Stimulated activated effector memory CD8-positive, alpha-beta T cell treated with anti-CD3 and anti-CD28 coated beads, Interleukin-12 subunit alpha, Interleukin-12 subunit beta, amount 100 ng/mL, for 72 hours (primary cell): ENCODE measurements at places on chromosomes 7 and 10.
A peak's percentile ranks its signal among the peaks of the same experiment; 100 is the strongest.

DNA sequence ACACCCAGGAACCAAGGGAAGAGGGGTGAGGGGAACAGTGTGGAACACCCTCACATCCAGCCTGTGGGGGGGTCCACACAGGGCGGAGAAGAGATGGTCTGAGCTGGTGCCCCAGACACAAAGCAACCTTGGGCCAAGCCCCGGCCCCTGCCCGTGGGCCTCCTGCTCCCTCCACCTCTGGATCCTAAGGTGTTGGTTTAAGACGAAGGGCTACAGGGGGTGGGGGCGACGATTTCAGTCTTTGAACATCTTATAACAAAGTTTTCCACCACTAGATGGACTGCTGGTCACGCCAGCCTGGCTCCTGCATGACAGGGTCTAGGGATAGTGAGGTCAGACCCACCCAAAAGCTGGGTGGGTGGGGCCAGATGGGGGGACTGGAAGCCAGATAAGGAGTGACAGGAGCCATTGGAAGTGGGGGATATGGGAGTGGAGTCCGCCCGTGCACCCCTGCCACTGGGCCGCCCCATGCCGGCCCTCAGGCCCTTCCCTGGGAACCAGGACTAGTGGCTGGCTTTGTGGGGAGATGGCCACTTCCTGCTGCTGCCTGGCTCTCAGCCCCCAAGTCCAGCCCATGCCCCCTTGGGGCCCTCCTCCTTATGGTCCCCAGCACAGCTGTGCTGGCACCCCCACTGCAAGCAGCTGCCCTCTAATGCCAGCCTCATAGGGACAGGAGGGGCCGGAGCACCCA lies 98.4 kb downstream of the RGS10 start:
- no peak for DNase-seq

GRCh38 chr10:7306147-7306546 lies 104.7 kb downstream of the SFMBT2 start:
- no peak for DNase-seq

DNA sequence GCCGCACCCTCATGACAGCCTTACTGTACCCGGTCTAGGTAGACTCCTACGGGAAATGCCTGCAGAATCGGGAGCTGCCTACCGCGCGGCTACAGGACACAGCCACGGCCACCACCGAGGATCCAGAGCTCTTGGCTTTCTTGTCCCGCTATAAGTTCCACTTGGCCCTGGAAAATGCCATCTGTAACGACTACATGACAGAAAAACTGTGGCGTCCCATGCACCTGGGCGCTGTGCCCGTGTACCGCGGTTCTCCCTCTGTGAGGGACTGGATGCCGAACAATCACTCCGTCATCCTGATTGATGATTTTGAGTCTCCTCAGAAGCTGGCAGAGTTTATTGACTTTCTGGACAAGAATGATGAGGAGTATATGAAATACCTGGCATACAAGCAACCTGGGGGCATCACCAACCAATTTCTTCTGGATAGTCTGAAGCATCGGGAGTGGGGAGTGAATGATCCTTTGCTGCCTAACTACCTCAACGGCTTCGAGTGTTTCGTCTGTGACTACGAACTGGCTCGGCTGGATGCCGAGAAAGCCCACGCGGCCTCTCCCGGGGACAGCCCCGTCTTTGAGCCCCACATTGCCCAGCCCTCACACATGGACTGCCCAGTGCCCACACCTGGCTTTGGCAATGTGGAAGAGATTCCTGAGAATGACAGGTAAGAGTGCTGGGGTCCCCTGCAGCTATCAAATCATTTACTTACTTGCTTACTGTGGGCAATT lies 8.5 kb upstream of the CHCHD1 start:
- DNase-seq = peak; percentile 64

DNA sequence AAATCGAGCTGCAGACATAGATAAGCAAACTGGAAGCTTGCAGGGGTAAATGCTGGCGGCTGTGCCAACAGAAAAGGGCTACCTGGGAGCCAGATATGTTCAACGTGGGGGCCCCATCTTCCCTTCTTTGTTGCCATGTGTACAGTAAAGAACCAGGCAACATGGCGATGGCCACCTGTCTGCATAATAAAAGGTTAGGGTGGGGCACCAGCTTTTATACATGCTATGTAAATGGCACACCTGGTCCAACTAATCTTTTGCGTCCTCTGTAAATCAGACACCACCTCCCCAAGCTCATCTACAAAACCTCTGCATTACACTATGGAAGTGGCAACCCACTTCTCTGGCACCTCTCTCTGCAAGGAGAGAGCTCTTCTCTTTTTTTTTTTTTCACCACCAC lies 13.9 kb downstream of the BUD31 start:
- no peak for DNase-seq

DNA sequence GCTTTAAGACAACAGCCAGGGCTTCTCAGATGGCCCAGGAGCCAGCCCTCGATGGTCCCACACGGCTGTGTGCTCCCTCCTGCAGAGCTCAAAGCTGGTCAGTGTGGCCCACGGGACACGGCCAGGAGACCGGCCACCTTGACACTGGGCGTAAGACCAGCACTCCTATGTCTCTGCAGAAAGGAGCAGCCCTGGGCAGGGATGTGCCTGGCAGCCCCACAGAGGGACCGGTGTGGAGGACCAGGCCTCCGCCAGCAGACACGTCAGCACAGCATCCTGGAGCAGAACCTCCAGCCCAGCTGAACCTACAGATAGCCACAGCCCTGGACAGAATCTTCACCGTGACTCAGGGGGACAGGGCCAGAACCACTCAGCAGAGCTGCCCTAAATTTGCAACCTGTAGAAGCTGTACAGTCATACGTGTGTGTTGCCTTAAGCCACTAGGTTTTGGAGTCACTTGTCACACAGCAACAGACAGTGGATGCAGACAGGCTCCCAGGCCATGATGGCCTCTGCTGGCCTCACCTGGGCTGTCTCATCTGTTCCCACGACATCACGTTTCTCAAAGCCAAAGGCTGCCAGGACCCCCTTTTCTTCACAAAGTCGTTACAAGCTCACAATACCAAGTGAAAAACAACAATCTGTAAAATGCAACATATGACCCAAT lies 132.4 kb downstream of the DIP2C start:
- no peak for DNase-seq

DNA sequence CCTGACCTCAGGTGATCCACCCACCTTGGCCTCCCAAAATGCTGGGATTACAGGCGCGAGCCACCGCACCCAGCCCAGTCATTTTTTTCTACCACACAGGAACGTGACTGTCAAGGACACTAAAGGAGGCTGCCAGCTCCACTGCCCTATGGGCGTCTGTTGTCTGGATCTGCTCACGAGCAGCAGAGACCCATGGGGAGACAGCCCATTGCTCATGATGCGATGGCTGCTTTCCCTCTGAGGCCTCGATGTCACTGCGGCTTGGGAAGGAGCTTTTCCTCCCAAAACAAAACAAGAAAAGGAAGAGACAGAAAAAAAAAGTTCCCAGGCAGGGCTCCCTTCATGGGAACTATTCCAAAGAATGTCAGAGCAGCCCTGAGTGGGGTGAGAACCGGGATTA lies 70.5 kb downstream of the DENND2A start:
- DNase-seq = no peak

DNA sequence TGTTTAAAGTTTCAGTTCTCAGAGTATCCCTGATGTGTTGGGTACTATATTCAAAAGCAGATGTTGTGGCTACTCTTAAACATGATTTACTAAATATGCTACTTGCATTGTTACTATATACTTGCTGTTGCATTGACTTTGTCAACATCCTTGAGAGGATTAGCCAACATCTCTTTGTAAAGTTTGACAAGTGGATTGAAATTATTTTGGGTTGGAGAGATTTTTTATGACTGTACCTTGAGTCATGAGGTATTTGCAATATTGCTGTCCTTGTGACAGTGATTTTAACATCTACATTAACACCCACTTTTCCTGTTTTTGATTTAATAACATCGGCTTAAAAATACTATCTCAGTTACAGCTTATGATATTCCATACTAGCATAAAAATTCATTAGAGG lies 31.9 kb downstream of the MRC1 start:
- DNase-seq = no peak

DNA sequence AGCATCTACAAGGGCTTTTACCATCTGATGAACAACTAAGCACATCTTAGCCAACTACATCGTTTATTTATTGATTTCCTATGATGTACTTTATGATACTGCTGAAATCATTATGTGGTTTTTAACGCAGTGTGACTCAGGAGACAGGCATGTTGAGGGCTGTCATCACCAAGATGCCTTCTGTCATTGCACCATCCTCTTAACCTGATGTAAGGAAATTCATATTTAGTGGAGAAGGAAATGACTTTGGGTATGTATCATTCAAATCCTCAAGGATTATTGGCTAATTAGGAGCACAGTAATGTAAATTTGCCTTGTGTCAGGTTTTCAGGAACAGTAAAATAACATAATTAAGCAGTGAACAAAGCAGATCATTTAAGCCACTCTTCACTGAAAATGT lies 138.5 kb upstream of the MGMT start:
- no peak for DNase-seq

DNA sequence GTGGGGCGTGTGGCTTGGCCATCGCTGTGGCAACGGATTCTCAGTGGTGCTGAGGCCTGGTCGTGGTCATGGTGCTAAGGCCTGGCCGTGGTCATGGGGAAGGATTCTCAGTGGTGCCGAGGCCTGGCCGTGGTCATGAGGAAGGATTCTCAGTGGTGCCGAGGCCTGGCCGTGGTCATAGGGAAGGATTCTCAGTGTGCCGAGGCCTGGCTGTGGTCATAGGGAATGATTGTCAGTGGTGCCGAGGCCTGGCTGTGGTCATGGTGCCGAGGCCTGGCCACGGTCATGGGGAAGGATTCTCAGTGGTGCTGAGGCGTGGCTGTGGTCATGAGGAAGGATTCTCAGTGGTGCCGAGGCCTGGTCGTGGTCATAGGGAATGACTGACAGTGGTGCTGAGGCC lies 327.9 kb downstream of the ADARB2 start:
- DNase-seq = no peak

GRCh38 chr10:13920031-13920430 lies 333.3 kb downstream of the PRPF18 start:
- no peak for DNase-seq

DNA sequence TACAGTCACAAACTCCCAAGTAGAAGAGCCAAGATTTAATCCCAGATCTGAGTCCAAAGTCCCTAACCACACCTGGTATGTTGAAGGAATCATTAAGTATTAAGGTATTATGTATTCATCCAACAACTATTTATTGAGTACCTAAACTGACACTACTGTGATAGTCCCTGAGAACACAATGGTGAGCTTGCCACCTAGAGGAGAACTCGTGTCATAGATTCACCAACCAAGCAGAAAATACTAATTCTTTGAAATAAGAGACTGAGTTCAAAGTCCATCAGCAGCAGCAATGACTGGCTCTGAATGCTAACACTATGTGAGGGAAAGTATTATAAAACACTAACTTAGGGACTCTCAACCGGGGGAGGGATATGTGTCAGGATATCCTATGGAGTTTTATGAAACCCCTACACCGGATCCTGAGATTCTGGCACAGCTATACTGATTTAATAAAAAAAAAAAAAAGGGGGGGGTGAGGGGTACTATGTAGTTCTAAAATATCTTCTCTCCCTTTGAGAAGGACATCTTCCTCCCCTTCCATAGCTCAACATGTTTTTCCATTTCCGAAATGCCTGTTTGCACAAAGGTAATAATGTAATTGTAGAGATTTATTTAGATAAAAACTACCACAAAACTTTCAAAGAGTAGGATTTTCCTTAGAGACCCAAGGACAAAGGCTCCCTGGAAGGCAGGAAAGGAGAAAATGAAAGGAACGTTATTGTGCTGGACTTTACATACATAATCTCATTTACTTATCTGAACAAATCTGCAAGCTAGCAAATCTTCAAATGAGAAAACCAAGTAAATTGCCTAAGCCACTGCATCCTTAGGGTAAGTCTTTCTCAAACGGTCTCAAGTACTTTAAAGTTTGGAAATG lies 1.6 kb downstream of the NCOA4 start:
- DNase-seq = no peak

GRCh38 chr10:33706746-33707145 lies 372.3 kb upstream of the NRP1 start:
- no peak for DNase-seq

DNA sequence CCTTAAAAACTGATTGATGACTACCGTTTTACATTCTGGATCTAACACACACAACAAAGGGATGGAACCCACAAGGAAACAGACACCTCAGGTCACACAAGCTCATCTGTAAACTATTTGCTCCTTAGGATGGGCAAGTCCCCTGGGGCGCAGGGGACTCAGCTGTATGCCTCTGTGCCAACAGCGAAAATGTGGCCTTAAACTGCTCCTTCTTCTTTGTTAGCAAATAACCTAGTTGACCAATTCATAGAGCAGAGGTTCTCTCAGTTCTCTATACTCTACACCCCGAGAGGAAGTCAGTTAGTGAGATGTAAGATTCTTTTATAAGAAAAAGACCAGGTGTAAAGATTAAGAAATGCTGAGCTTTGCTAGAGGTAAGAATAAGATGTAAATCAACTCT lies 181.9 kb upstream of the PRSS58 start:
- no peak for DNase-seq

DNA sequence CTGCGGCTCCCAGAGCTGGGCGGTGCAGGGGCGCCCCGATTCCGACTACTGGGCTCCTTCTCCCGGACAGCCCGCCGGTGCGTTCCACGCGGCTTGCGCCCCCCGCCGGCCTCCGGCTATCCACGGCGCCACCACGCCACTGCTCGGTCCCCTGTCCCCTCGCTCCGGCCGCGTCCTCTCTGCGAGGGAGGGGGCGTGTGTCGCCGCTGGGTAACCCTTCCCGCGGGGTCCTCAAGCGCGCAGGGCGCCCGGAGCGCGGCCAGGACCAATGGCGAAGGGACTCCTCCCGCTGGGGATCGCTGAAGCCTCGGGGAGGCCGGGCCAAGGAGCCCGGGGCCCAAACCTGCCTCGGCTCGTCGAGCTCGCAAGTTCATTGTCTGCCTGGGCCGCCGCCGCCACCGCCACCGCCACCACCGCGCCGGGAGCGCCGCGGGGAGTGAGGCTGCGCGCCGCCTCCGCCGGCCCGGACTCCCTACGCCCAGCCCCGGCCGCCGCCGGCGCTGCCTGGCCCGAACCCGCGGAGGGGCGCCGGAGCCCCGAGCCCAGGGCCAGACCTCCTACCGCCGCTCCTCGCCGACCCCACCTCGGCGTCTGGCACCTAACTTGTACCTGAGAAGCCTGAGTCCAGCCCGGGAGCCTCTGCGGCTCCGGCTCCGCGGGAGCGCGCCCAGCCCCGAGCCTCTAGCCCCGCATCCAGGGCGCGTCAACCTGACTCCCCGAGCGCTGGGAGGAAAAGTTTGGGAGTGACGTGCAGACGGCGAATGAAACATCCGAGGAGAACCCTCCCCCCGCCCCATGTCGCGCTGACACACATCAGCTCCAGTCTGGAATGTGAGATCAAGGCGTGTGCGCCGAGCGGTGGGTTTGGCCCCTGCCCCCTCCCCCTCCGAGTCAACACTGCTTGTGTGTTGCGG lies at the start of gene CHST15:
Gene CHST15 (minus strand): TSS at position 739 of the 914 bp plus-strand sequence. CDS start 47,386 bp downstream, outside the sequence.
- no peak for DNase-seq

GRCh38 chr10:43754569-43755260 lies 106.0 kb upstream of the ZNF32 start:
- no peak for DNase-seq
